Tongue (tissue), 3 donors: ENCODE measurements at places on chromosomes 5 and 9.

DNA sequence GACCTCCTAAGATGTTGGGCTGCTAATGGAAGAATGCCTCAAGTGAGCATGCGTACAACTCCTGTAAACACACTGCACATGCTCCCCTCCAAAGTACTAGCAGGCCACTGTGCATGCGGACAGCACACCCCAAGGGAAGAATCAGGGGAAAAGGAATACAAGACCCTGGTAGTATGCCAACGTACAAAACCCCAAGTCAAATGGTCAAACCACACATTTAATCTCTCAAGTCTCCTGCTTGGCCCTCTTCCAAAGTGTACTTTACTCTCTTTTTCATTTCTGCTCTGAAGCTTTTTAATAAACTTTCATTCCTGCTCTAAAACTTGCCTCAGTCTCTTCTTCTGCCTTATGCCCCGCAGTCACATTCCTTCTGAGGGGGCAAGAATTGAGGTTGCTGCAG lies 466.4 kb downstream of the DMRTA1 start:
- DNase-seq = no peak

DNA sequence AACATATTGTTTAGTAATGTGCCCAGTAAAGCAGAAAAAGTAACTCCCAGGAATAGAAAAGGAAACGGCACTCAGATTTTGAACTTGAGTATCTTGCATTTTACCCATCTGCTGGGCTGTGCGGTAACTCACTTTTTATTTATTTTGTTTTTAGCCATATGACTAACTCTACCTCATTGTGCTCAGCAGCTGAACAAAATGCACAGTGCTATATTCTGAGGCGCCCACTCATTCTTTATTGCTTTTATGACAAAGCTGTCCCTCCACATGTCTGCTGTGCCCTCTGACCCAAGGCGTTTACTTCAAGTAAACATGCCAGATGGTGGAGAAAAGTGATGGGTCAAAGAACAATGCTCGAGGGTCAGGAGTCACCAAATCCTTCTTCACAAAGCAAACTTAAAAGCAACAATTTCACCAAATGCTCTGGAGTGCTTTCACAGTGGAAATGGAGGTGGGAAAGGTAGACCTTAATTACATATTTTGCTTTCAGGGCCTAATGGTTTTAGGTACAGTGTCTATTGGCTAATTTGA lies 215.2 kb upstream of the ELAVL2 start:
- no peak for DNase-seq

- no peak for DNase-seq
These were observed 94.0 kb upstream of the ALDH1B1 start for GRCh38 chr9:38298503-38298902.

- DNase-seq = no peak
These were observed 48.2 kb downstream of the ROPN1L start for GRCh38 chr5:10489810-10490426.

DNA sequence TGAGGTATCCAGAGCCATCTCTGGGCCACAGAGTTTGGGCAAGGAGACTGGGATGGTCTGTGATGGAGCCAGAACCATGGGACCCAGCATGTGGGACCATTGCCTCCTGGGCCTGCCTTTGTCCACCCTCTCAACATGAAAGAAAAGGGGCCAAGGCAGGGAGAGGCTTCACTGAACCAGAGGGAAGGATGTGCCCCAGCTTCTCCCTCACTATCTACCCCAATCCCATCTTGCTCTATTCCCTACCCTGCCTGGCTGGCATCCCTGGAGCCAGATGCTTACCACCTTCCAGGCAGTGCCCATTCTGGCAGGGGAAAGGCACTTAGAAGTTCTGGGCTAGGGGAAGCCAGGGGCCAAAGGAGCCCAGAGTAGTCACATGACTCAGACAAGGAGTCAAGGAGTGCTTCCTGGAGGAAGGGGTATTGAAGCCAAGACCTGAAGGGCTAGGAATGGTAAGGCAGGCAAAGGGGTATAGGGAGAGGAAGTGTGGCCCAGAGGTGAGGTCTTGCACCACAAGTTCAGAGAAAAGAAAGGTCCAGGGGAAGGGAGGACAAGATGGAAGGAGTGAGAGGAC lies 9.8 kb downstream of the PDLIM4 start:
- DNase-seq = no peak

DNA sequence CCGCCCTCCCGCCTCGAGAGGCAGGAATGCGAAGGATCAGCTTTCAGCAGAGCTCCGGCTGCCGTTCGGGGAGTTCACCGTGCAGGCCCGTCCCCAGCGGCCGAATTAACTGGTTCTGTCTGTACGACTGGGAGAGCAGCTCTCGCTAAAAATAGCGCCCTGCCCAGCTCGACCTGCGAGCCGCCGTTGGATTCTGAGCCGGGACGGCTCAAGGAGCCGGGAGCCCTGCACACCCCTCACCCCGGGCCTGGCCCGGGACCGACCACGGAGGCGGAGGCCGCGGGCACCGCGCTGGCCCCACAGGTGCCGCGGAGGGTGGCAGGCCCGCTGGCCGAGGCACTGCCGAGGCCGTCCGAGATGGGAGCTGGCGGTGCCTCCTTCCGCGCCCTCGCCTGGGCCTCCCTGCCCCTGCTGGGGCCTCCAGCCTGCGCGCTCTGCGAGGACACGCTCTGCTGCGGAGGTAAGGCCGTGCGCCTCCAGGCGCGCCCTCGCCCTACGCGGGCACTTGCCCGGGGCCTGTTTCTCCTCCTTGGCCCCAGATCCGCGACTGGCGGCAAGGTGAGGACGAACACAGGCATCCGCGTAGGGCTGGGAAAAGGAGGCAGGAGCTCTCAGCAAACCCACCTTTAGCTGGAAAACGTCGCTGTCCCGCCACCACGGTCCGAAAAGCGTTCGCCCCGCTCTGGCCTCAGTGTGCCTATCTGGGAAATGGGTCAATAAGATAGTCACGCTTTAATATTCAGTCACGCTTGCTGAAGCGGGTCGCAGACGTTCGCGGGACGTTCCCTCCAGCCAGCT lies 53.1 kb upstream of the DAB2IP start:
- peak; percentile 92 for DNase-seq

- peak; percentile 59 for DNase-seq
These were observed 194.0 kb downstream of the SEMA6A start for GRCh38 chr5:116380621-116381020.

- DNase-seq = no peak
These were observed 35.7 kb downstream of the SECISBP2 start for GRCh38 chr9:89353989-89354388.

- DNase-seq = no peak
These were observed 1.5 kb upstream of the PTPRD start for GRCh38 chr9:10614196-10614800.
